Cardiac muscle cell (in vitro differentiated cells and primary cell): ENCODE measurements at places on chromosomes 2 and 18.

DNA sequence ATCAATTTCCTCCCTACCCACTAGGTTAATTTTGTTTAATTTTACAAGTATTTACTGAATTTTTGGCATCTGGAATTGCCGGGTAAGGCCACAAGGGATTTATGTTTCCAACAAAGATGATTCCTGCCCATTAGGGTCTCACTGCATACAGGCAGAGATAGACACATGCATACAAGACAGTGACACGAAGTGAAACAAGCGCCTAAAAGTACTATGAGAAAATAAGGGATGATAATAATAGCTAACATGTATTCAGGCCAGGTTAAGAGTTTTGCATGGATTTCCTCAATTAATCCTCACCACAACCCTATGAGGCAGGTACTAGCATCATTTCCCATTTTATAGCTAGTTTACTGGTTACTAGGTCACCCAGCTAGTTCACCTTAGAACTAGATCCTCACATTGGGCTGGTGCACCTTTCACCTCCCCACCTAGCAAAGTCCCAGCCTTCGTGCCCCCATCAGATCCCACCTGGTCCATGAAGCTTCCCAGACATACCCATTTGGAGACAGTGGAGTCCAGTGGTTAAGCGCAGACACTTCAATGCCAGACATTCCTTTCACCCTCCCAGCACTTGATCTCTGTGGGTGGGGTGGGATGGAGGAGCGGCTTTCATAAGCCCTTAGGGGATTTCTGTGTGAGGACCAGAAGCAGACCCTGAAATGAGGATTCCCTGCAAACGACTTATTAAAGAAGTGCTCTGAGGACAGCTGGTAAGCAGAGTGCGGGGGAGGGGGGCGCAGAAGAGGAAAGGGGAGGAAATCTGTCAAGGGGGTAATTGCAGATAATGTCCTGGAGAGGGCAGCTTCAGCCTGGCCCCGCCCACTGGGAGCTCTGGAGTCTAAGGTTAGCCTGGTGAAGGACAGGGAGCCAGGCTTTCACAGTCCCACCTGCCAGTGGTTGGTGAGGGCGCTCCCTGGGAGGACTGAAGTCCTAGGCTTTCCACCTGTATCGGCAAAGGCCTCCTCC is 5.8 kb upstream of the DGUOK start:
- peak; percentile 26 for DNase-seq

DNA sequence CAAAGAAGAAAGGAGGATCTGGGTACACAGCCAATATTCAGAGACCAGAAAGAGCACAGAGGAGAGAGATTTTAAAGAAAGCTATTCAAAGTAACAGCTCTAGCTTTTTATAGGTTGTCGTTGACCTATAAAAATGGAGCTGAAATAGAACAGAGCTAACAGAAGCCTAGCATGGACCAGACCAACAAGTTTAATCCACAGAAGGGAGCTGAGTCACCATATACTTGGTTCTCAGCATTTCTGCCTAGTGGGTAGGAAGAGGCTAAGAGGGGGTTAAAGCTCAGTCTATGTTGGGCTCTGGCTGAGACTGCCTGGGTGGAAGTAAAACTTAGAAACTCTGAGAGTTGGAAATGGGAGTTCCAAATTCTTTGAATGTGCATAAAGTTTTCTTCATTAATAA is 678.0 kb upstream of the CDH2 start:
- peak; percentile 33 for DNase-seq

DNA sequence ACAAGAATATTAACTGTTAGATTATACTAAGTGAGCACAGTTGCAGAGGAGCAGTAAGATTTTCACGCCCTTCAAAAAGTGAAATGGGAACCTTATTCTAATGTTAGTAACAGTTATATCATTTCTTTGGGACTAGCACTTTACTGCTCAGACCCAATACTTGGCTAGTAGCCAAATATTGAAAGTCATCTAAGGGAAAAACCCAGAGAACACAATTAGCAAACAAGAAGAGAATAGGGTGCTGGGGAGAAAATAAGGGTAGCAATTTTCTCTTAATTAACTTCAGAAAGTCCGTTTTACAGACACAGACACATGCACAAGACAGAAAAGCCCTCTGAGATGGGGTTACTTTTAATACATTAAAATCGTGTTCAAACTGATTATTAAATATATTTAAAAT is 71.8 kb downstream of the ID2 start:
- DNase-seq, result peak; percentile 11

DNA sequence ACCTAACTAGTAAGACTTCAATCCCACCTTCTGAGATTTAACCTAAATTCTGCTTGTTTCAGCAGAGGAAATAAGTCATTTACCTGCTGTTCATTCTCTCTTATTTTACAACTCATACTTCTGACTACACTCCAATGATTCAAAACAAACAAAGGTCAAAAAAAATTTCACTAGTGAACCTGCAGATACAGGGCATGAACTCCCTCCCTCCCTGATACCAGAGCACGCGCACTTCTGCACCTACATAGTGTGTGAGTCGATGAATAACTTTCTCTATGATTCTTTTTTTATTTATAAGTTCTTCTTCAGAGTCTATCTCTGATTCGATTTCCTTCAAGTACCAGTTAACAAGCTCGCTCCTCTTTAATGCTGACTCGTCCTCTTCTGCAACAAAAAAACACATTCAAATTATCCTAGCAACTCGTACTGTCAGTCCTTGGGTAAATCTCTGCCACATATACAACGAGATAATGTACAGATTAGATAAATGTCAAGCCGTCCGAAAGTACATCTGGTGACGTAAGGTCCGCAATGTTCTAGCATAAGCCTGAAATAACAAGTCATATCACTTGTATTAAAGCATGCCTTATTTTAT is 7.4 kb upstream of the LCT start:
- DNase-seq, result no peak

DNA sequence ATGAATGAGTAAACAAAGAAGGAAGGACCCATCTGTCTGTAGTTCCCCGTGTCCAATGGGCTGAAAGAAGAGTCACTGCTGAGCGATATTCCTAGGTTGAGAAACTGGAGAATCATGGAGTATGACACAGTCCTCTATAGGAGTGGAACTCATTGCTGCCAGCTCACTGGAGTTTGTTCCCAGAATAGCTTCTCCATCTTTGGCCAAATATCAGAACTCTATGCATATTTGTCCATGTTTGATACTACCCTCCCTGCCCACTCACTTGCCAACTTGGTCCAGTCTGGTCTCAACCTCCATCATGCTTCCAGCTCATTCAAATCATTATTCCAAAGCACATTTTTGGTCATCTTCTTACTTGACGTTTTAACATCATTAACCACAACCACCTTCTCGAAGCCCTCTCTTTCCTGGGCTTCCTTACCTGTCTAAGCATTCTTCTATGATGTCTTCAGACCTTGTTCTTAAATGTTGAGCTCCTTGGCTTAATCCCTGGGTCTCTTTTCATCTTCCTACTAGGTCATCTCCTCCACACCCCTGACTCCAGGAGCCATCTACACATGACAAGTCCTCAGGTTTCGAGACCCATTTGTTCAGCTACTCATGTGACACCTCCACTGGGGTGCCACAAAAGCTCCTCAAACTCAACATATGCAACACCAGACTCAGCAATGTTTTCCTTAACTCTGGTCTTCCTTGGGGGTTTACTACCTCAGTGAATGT is 221.6 kb downstream of the MYCN start:
- no peak for DNase-seq
